ENCODE measurements at places on chromosomes 1 and 21.

DNA sequence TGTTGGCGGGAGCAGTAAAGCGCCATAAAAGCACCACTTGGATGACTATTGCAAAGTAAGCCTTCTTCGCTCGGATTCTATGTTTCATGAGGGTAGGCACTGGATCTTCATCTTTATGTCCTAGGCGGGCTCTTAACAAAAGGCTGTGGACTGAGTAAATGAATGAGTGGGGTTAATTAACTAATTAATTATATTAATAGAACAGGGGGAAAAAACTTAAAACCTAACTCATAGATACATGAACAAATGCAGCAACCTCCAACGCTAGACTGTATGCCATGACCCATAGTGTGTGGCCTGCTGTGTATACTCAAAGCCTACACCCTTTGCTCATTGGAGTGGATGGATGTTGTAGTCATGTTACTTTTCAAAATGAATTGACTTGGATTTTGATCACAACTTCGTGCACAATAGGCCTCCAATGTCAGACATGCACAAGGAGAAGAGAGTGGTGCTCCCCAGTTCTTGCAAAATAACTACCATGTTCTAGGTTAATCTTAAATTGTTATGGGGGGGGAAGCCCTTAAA is 417 bp upstream of the GFI1 start:
- peaks cover 10% of the 10 kb centered on the region for H3K4me1 ChIP-seq
- peak overlapping the region; percentile 75 for H3K4me3 ChIP-seq
- no peak for DNase-seq
- H3K27ac ChIP-seq: no peak overlapping the region

DNA sequence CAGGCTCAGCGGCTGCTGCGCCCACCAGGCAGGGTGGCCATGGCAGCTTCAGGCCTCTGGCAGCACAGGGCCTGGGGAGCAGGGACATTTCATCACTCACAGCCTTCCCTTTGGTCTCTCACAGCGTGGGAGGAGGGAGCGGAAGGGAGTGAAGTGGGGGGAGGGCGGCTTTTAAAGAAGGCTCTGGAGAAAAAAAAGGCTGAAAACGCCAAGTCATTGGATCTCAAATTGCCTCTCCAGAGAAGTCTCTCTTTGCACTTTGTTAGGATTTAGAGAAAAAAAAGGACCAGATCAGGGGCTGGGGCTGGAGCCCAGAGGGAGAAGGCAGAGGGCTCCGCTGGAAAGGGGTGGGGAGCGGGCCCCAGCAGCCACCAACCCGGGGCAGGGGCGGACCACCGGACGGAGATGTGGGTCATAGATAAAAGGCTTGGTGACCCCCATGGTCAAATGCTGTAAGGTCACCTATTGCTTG is 209.9 kb downstream of the GRIK3 start:
- H3K36me3 ChIP-seq: no peaks in the 10 kb centered on the region
- DNase-seq: peak; percentile 65
- H3K27me3 ChIP-seq: no peaks in the 10 kb centered on the region
- 0 out of 2 replicates have a peak overlapping the region, but pooled peaks have one; percentile 29 for H3K4me3 ChIP-seq
- 0 out of 2 replicates have a peak overlapping the region, but pooled peaks have one; percentile 59 for H3K27ac ChIP-seq
- H3K4me1 ChIP-seq: peaks cover 17% of the 10 kb centered on the region

DNA sequence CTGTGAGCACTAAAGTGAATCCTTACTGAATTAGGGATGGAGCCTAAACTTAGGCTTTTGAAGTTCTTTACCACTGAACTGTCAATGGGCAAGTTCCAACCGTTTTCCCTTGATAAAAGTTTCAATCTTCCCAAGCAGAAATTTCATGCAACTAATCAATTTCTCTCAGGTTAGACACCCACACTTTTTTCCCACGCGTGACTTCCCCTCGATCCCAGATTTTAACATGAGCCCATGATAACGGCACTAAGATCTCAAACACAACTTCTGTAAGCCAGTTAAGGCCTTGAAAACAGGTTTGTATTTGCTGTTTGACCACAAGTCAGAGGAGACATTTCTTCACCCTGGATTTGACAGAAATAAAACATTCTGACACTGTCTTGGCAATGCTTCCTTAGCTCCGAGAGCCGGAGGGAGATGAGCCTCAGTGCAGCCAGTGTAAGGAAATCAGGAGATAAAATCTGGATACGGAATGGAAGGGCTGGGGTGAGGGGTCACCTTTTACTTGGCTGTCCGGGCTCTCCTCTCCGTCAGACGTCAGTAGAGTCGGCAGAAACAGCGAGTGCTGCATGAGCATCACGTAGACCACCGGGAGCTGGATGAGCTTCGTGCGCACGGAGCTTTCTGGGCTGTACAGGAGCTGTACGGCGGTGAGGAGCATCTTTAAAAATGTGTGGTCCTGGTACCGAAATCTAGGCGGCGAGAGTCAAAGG is 39.7 kb downstream of the MRAP start:
- no peak for DNase-seq
- H3K36me3 ChIP-seq: peaks cover 37% of the 10 kb centered on the region
- no peaks in the 10 kb centered on the region for H3K4me1 ChIP-seq

DNA sequence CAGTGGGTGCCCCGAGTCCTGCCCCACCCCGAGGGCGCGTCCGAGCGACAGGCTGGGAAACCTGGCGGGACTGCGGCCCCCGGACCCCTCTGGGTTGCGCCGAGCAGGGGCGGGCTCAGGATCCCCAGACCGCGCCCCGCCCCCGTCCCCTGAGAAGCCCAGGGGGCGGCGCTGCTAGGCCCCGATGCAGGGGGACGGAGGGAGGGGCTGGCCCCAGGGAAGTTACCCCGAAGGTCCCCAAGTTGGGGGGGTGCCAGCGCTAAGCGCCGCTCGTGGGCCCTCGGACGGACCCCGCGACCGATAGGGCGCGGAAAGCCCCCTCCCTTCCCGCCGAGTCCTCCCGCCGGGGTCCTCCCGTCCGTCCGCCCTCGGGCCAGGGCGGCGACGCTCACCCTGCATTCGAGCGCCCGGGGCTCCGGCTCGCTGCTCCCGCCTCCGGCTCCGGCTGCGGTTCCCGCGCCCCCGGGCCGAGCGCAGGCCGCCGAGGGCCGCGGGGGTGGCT is 414 bp downstream of the GPR153 start:
- H3K36me3 ChIP-seq: no peaks in the 10 kb centered on the region
- H3K27me3 ChIP-seq: peaks cover 21% of the 10 kb centered on the region
- no peak overlapping the region for H3K27ac ChIP-seq
- no peaks in the 10 kb centered on the region for H3K4me1 ChIP-seq

- no peak for DNase-seq
- H3K27me3 ChIP-seq: no peaks in the 10 kb centered on the region
- peaks cover 39% of the 10 kb centered on the region for H3K4me1 ChIP-seq
- H3K27ac ChIP-seq: no peak overlapping the region
- 0 out of 2 replicates have a peak, but pooled peaks cover 5% of the 10 kb centered on the region for H3K36me3 ChIP-seq
These were observed 17.3 kb downstream of the SLC9A1 start for GRCh38 chr1:27137544-27138075.

DNA sequence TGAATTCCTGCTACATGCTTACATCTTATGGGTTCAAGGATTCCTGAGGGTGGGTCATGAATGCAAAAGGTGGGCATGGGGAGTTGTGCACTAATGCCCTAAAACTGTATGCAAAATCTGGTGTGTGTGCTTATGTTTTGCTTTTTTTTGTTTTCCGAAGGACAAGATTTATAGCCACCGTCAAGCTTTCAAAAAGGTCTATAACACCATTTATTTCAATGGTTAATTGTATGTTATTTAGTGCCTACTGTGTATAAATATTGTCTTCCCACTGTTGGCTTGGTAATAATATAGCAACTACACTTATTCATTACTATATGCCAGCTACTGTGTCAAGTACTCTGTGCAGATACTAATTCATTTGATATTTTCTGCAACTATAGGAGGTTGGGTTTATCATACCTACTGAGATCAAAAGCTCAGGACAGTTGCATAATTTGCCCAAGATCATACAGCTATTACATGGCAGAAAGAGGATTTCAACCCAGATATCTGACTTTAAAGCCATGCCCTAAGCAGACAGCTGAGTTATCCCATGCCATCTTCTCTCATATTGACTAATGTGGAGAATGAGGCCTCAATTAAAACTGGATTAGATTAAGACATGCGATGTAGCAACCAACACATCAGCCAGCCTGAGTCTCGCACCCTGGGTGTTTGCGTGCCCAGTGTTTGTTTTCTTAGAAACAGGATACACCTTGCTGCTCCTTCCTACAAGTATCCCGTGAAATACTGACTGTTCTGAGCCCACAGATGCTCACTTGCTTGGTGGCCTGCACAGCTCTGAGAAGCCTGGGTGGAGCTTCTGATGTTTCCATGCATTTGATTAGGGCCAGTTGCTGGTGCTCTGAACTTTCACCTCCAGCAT is 34.6 kb downstream of the GADD45A start:
- H3K4me1 ChIP-seq: peaks cover 19% of the 10 kb centered on the region
- no peaks in the 10 kb centered on the region for H3K27me3 ChIP-seq
- no peaks in the 10 kb centered on the region for H3K36me3 ChIP-seq
- no peak overlapping the region for H3K27ac ChIP-seq

Measured in GM23338 (cell line).